A172 (cell line): ENCODE measurements at places on chromosomes 12 and 14. TPM values are rescaled to one million over a fixed set of nuclear protein-coding genes. Genes with fewer than 3 reads are reported as not detected.

GRCh38 chr12:92938638-92939037, 9.5 kb upstream of the EEA1 start:
- no peak for DNase-seq

GUCY2C gene
- not detected in 2 replicates for total RNA-seq

APAF1 gene
- 16.3 and 18.2 TPM in 2 replicates for total RNA-seq

GRCh38 chr12:58161773-58162172, 220.4 kb downstream of the ATP23 start:
- DNase-seq = no peak

GZMB gene
- not detected in 2 replicates for total RNA-seq

BEST3 gene
- 0.31 and 1.3 TPM in 2 replicates for total RNA-seq

LRRK2 gene
- 3.6 and 4.2 TPM in 2 replicates for total RNA-seq

TEP1 gene
- 4.8 and 9.0 TPM in 2 replicates for total RNA-seq

TMEM229B gene
- total RNA-seq = 2.0 and 3.1 TPM in 2 replicates

OAS2 gene
- 1.7 and 6.5 TPM in 2 replicates for total RNA-seq

DNA sequence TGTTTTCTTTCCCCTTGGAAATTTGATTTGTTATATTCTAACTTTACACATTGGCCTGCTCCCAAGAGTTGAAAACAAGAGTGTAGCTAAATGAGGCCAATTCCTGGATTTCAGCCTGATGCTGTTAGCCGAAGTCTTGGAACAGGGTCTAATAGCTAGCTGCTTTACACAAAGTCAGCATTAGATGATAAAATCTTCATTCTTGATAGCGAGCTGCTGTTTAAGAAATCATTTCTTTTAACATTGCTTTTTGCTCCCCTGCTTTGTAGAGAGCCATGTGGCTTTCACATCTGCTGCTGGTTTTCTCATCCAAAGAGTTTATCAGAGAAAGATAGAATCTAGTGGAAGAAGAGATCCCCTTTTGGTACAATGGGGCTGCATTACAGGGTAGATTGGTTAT, 22.3 kb downstream of the FBXW8 start:
- DNase-seq = no peak

GYS2 gene
- total RNA-seq = not detected in 2 replicates

- no peak for DNase-seq
Observed at GRCh38 chr12:42957561-42958290, 368.2 kb upstream of the PRICKLE1 start.

DNA sequence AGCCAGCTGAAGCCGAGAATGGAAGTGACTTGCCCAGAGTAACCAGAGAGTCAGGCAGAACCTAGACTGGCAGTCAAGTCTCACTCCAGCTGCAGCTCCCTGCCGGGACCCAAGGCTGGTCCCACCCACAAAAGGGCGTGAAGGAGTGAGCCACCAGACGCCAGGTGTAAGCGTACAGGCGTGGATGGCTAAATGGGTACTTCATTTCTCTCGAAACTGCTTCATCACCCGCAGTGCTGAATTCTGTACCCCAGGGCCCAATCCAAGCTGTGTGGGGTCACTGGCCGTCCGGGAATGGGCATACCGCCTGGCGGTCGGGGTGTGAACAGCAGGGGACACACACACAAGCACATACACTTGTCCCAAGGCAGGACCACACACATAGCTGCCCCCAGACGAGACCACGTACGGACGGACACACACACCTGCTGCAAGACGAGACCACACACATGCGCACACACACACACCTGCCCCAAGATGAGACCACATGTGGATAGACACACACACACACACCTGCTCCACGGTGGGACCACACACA, 34.8 kb downstream of the DEGS2 start:
- DNase-seq = no peak

DNA sequence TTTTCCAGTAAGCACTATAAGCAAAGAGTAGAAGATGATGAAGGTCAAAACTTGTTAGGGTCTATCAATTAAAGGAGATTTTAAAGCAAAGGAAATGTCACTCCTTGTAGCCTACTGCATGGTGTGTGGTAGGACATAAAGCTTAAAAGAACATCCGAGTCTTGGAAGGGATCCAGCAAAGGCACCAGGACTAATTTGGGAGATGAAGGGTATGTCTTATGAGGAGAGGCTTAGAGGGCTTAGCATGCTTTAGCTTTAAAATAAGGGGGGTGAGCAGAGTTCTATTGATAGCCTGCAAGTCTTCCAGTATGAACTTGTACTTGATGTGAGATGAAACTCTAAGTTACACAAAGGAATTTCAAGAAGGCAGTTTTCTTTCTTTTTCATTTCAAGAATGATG, 11.8 kb upstream of the MYBPC1 start:
- DNase-seq = no peak

- DNase-seq = no peak
Observed at GRCh38 chr12:54356228-54356627, 8.1 kb downstream of the GPR84 start.

CEBPE gene
- total RNA-seq = 0.96 TPM in 1 of 2 replicates, not detected in the other

- DNase-seq = peak; percentile 46
Observed at GRCh38 chr14:68574906-68575305, 218.0 kb downstream of the ZFP36L1 start.

GRCh38 chr14:71554959-71555612, 377.1 kb upstream of the RGS6 start:
- DNase-seq = no peak

NGB gene
- not detected in 2 replicates for total RNA-seq

TUNAR gene
- not detected in 2 replicates for total RNA-seq

LGR5 gene
- 1.1 and 2.2 TPM in 2 replicates for total RNA-seq

- no peak for DNase-seq
Observed at GRCh38 chr14:85483037-85483436, 46.9 kb upstream of the FLRT2 start.

- no peak for DNase-seq
Observed at GRCh38 chr12:77337362-77337761, 272.0 kb upstream of the E2F7 start.

DNA sequence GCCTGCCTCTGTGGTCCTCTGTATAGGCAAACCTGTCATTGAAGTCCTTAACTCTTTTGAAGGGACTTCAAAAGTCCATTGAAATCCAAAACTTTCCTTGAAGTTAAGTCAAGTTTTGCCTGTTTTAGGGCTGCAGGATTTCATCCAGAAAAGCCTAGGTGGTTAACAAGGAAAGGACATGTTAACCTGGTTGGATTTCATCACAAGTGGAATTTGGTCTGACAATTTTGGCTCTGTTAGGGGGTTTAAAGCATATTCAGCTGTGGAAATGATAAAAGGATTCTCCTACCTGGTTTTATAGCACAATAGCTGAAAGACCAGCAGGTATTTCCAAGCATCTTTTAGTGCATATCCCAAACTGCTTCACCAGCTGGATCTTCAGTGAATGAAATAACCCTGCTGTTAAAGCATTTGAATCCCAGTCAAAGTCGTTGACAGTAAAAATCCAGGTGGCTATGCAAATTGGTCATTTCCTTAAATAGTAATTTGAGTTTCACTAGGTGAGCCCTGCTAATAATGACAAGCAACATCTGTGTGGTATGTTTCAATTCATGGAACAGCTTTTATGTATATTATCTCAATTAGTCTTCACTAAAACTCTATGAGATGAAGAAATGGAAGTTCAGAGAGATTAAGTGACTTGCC, 400.5 kb downstream of the ETNK1 start:
- no peak for DNase-seq

AQP6 gene
- not detected in 2 replicates for total RNA-seq

DNA sequence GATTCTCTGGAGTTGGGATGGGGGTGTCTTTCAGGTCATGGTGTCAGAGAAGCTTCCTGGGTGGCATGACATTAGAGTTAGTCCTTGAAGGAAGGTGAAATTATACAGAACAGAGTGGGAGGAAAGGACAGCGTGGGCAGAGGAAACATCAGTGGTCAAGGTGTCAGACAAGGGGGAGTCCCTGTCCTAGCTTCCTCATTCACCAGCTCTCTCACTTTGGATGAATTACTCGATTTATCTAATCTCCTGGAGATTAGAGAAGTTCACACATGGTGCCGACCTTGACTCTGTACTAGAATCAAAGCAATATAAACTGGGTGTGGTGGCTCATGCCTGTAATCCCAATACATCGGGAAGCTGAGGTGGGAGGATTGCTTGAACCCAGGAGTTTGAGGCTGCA, 492.9 kb downstream of the VRK1 start:
- DNase-seq = no peak

GRCh38 chr12:39946361-39947280, 159.3 kb downstream of the SLC2A13 start:
- DNase-seq = no peak

DNA sequence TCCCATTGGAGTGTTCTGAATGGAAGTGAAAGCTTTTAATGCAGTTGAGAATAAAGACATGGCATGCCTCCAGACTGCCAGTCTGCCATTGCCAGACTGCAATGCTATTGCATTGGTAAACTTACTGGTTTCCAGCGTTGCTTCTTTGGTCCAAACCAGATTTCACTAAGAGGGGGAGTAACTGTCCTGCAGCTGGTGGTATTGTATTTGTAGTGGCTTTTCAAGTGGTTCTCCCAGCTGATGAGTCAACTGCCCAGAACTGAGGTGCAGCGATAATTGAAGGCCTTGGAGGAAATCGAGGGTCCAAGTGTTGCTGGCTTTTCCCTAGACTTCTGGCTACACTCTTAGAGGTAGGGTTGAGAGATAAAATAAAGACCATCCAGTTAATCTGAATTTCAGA, 31.9 kb downstream of the ERG28 start:
- no peak for DNase-seq

- DNase-seq = peak; percentile 75
Observed at GRCh38 chr12:95623554-95624170, 72.4 kb upstream of the USP44 start.

- no peak for DNase-seq
Observed at GRCh38 chr12:77760271-77761025, 70.2 kb upstream of the NAV3 start.

DNA sequence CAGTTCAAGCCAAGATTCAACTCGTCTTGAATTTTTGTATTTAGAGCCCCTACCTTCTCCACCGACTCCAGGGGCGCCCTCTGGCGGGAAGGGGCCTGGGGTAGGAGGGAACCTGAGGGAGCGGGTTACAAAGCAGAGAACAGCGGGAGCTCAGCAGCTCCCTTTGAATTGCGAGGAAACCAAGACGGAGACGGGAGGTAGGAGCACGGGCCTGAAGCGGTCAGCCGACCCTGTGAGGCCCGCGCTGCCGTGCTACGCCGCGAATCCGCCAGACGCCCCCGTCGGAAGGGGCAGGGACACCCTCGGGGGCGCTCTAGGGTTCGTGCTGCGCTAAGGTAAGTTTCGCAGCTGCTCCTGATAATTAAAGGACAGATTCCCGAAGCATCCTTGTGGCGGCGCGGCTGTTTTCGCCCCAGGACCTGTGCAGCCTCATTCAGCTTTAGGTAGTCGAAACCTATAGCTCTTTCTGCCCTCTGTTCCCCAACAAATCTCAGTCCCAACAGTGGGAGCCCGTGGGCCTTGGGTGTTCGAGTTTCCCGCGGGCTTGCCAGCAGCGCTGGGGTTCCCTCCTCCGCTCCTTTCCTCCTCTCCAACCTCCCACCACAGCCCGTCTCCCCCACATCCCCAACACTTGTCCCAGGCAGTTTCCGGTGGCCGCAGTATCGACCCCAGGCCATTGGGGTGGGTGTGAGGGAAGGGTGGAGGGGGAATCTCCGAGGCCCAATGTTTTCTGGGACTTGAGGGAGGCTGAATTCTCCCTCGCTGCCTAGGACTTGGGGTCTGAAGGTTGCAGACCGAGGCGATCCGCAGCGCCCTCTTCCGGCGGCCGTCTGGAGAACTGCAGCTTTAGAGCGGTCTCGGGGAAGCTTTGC, 5.1 kb upstream of the NKX2-1 start:
- DNase-seq = no peak

DNA sequence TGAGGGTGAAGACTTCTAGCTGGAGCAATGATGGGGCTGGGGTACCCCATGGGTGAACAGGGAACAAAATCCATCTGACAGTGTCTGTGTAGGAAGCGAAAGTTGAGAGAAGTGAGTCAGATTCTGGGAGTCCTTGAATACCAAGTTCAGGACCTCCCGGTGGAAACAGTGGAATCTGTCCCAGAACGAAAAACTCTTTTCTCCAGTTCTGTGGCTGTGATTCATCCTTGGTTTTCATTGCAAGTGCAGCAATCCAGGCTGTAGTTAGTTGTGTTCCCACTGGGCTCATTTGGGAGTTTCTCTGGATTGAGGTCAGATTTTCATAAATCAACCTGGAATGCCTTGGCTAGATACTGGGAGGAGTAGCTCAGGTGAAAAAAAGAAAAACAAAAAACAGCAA, 120.7 kb downstream of the C12orf75 start:
- peak; percentile 65 for DNase-seq

KRT1 gene
- not detected in 2 replicates for total RNA-seq

DNA sequence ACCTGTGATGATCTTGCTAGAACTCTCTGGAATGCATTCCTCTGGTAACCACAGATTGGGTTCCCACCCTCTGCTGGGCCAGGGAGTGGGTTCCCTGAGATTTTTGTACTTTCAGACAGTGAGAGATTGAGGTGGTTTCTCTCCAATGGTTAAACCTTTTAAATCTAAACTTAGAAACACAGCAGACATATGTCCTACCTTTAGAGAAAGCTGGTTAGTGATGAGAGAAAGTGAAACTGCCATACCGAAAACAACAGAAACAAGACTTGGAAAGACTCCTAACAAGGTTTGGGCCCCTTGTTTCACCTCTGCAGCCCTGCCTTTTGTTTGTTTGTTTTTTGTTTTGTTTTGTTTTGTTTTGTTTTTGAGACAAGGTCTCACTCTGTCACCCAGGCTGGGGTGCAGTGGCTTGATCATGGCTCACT, 9.7 kb upstream of the SGPP1 start:
- no peak for DNase-seq

GPR132 gene
- 0.19 TPM in 1 of 2 replicates, not detected in the other for total RNA-seq

- no peak for DNase-seq
Observed at GRCh38 chr14:70921669-70922068, 14.4 kb downstream of the PCNX1 start.

- DNase-seq = no peak
Observed at GRCh38 chr14:34184126-34184525, 233.3 kb upstream of the EGLN3 start.

CELA1 gene
- not detected in 2 replicates for total RNA-seq

GRCh38 chr12:10042167-10042566, 11.7 kb downstream of the CLEC9A start:
- no peak for DNase-seq

GRCh38 chr12:109588461-109589239, 15.1 kb downstream of the MVK start:
- no peak for DNase-seq

GRCh38 chr14:105258846-105259245, 10.5 kb downstream of the BTBD6 start:
- no peak for DNase-seq
